ENCODE measurements at places on chromosomes 2 and 18.
A peak's percentile ranks its signal among the peaks of the same experiment; 100 is the strongest.

DNA sequence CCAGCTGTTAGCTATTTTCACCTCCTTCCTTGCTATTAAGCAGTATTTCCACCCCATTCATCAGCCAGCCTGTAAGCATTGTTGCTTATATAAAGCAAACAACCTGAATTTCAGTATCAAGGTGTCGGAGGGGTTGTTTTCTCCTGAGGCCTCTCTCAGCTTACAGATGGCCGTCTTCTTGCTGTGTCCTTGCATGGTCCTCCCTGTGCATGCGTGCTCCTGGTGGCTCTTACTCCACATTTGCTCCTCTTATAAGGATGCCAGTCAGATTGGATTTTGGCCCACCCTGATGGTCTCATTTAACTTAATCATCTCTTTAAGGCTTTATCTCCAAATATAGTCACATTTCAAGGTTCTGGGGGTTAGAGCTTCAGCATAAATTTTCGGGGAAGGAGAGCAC lies 2.6 kb downstream of the MAIP1 start:
- no peak for DNase-seq

DNA sequence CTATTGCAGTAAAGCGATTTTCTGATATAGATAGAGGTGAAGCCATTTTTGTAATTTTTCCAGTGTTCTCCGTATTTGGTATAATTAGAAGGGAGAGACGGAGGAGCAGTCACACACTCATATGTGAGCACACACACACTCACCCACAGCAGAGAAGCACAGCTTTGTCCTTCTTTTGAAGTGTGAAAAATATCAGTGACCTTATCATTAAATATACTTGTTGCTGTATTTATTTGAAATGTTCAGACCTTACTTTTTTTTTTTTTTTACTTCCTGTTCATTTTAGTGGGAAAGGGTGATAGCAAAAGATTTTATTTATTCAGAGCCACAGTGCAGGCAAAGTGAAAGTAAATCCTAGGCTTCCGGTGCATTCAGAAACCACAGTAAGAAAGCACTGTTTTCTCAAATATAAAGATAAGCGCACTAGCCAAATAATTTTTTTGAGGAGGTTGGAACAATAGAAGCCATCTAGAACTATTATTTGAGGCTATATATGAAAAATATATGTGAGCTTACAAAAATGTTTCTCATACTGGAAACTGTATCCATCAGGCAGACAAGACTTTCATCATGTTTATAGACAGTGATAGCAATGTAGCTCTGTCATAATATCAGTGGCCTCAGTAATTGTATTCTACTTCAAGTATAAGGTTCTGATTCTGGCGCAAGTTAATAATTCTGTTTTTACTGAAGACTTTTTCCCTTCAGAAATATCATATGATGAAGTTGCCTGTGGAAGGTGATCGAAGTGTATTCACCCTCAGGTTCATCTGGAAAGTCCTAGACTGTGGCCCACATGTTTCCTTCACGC lies 37.2 kb downstream of the TSHZ1 start:
- DNase-seq: peak; percentile 79

GRCh38 chr2:225164401-225165050 lies 122.3 kb upstream of the DOCK10 start:
- DNase-seq: peak; percentile 13

DNA sequence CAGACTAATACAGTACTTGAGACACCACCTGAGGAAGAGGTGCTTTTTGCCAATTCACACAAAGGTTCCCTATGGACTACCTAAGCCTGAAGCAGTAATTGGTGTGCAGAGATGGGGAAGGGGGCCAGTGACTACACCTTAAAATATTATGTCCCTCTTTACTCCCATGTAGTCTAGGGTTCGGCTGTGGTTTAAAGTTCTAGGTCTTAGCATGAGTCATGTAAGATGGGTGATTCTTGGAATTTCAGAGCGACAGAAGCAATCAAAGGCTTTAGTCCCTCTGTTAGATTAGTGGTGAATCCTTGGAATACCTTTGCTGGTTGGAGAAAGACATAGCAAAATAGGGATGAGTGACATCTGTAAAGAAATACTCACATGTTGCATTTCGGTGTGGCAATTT lies 14.3 kb upstream of the CCDC85A start:
- no peak for DNase-seq

GRCh38 chr2:174535083-174535482 lies 48.3 kb upstream of the GPR155 start:
- DNase-seq: no peak

- peak; percentile 81 for DNase-seq
These were observed 130.4 kb downstream of the COL4A4 start for GRCh38 chr2:227033471-227034148.

DNA sequence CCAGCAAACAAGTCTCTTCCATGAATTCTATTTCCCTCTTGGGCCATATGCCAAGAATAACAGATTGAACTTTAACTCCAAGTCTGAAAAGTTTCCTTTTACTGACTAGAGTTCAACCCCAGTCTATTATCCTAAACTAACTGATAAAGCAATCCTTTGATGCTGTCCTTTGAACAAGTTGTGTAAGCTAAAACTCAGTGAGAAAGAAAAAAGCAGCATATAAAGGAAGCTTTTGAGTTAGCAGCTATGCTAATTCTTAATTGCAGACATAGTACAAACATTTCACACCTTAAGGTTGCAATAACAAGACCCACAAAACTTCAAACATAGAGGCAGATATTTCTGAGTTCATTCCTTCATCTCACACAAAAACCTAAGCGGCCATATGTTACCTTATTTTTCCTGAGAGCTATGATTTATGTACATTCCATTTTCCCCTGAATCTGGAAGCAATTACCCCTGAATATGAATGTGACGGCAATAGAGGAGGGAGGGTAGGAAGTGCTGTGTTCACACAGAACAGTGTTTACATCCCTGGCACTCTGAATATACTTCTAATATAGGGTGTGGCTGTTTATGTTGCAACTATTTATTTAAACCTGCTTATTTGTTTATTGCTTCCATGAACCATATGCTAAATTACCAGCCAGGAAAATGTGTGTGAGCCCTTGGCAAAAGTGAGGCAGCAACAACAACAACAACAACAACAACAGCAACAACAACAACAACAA lies 180.6 kb downstream of the IRS1 start:
- DNase-seq: peak; percentile 69

DNA sequence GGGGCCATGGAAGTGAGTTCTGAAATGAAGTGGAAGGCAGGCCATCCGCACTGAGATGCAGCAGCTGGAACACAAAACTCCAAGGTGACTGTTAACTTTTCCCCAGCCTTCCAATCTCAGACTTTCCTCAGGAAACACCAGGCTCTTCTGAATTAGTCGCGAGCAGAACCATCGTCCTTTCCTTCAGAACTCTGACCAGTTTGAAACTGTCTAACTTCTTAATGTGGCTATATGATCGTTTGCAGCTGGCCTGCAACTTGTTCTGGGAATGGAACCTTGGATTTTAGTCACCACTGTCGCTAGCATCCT lies 620 bp upstream of the RPL37A start:
- no peak for DNase-seq

DNA sequence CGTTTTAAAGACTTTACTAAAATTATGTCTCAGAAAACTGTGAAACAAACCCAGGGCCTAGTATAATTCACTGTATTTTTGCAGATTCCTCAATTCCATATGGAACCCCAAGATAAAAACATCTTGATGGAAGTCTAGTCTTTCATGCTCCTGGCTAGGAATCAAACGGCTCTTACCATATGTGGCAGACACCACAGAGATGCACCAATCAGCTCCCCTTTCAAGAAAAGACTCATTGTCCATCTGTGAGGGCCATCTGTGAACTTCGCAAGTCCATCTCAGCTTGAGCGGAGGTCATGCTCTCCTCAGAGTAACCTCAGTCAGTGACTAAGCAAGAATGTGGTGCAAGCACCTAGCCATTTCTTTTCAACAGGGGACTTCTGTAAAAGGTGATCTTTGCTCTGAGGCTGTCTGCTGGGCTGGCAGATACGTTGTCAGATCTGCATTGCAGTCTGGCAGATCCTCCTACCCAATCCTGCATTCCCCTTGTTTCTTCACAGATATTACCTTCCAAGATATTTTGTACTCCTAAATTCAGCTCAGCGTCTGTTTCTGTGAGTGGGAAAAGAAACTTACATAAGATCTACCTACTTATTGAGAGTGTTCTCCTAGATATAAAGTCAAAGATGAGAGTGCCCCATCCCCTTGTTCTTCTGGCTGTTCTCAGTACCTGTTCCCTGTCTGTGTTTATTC lies 419.3 kb downstream of the SPAG16 start:
- no peak for DNase-seq

- DNase-seq: no peak
These were observed 312.5 kb upstream of the HS6ST1 start for GRCh38 chr2:128630974-128631697.

DNA sequence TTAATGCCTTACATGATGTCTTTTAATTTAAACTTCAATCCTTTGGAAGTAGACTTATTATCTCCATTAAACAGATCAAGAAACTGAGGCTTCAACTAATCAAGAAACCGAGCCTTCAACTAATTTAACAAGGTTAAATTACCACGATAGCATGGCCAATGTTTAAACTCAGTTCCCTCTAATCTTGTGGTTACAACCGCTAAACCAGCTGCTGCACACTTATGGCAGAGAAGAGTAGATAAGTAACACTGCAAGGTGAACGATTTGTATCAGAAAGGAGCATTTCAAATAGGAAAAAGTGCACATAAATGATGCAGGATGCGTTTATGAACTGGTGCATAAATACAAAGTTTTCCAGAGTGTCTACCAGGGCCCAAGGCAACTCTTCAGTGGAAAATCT lies 144.6 kb upstream of the CAVIN2 start:
- DNase-seq: no peak

GRCh38 chr18:5250603-5251002 lies 44.9 kb downstream of the ZBTB14 start:
- DNase-seq: peak; percentile 7

DNA sequence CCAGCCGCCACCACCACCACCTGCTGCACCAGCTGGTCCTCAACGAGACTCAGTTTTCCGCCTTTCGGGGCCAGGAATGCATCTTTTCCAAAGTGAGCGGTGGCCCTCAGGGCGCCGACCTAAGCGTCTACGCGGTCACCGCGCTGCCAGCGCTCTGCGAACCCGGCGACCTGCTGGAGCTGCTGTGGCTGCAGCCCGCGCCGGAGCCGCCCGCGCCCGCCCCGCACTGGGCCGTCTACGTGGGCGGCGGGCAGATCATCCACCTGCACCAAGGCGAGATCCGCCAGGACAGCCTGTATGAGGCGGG lies 1.6 kb downstream of the LRATD1 start:
- DNase-seq: no peak

DNA sequence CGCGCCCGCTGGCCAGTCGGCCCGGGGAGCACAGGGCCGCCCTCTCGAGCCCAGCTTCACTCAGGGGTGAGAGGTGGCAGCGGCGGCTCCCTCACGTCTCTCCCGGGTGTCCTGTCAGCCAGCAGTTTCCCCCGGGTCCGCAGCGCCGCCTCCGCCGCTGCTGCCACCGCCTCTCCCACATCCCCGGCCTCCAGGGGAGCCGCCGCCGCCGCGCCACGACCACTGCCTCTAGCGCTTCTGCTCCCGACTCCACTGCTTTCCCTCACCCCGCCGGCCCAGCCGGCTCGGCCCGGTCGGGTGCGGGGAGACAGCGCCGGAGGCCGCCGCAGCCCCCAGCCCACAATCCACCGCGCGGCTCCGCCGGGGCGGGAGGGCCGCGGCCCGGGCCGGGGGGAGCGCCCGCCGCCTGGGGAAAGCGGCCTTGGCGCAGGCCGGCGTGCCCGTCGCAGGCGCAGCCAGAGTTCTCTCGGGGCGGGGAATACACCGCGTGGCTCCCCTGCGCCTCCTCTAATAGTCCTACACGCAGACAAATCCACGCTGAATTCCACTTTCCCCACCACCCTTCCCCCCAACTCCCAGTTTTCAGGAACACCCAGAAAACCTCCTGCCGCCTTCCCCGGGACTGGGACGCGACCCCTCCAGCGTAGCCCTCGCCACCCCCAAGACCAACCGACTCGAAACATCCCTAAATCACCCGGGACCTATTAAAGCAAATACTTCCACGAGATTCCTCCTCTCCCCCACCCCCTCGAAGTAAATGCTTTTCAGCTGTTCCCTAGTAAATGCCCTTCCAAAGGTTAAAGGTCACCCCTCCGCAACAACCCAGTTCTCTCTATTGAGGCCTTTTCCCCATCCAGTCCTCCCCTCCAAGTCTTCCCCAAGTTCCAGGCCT lies at the start of gene VPS54:
Gene VPS54, minus strand, starts transcription at position 346 of the 892 bp plus-strand sequence. CDS start 35,429 bp downstream, outside the sequence.
- peak; percentile 62 for DNase-seq

GRCh38 chr2:232982926-232983668 lies 30.0 kb downstream of the NGEF start:
- DNase-seq: no peak

GRCh38 chr2:67671464-67672450 lies 274.6 kb downstream of the ETAA1 start:
- no peak for DNase-seq

GRCh38 chr2:136086253-136087016 lies 31.5 kb downstream of the CXCR4 start:
- DNase-seq: no peak

DNA sequence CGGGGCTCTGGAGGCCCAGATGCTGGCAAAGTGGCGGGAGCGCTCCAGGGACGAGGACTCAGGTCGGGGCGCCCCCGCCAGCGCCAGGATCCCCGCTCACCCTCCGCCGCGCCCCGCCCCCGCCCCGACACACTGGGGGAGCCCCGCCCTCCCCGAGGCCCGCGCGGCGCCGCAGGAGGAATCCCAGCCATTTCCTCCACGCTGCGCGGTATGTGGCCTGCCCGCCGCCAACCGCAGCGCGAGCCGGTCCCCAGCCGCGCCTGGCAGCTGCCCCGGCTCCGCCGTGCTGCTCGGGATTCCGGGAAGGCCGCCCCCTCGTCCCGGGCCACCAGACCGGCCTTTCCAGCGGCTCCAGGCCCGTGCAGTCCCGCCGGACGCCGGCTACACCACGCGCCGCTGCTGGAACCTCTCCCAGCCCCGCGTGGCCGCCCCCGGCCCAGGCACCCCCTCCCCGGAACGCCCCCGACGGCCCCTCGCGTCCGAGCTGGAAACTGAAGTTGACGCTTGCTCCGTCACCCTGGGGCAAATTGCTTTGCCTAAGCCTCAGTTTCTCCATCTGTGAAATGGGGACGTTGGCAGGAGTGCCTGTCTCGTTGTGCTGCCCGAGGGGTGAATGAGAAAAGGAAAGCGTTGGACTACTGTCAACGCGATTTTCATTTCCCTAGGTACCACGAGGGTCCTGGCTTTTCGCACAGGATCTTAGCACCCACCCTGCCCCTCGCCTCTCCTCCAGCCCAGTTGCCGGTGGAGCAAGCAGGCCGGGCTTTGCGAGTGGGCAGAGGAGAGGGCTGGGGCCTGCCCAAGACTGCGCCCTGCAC lies 53.6 kb downstream of the PKDCC start:
- peak; percentile 44 for DNase-seq

All from fibroblast of the aortic adventitia (primary cell).